Caki2 (cell line): ENCODE measurements at places on chromosomes 11 and 22. TPM values are rescaled to one million over a fixed set of nuclear protein-coding genes. Genes with fewer than 3 reads are reported as not detected.

DNA sequence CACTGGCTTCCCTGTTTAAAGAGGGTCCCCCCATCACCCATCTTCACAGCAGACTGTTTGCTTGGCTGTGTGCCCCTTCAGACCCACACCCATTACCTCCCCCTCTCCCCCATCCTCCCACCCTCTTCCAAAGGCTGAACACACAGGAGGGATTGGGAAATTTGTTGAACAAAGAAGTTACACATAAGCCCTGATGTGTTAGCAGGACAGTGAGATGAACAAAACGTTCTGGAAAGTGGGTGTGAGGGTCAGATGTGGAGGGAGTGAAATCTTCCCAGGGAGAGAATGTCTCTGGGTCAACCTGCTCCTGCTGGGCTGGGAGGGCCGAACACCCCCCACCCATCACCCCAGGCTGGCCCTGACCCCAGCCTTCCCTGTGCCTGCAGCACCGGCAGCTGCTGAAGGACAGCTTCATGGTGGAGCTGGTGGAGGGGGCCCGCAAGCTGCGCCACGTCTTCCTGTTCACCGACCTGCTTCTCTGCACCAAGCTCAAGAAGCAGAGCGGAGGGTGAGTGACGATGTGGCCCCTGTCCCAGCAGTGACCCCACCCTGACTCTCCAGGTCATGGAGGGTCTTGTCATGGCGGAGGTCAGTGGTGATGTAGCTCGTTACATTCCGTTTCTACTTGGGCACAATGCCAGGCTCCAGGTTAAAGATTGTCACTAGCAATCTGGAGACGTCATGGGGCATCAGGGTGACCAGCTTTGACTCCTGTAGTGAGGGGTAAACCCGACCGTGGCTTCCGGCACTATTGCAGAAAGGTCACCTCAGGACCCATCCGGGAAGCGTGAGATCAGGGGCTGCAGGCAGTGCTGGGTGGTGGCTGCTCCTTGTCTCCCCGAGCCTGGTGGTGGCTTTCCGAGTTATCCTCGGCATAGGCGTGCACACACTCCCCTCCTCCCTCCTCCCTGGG, 103.5 kb downstream of the BCR start:
- no peak for DNase-seq

DNA sequence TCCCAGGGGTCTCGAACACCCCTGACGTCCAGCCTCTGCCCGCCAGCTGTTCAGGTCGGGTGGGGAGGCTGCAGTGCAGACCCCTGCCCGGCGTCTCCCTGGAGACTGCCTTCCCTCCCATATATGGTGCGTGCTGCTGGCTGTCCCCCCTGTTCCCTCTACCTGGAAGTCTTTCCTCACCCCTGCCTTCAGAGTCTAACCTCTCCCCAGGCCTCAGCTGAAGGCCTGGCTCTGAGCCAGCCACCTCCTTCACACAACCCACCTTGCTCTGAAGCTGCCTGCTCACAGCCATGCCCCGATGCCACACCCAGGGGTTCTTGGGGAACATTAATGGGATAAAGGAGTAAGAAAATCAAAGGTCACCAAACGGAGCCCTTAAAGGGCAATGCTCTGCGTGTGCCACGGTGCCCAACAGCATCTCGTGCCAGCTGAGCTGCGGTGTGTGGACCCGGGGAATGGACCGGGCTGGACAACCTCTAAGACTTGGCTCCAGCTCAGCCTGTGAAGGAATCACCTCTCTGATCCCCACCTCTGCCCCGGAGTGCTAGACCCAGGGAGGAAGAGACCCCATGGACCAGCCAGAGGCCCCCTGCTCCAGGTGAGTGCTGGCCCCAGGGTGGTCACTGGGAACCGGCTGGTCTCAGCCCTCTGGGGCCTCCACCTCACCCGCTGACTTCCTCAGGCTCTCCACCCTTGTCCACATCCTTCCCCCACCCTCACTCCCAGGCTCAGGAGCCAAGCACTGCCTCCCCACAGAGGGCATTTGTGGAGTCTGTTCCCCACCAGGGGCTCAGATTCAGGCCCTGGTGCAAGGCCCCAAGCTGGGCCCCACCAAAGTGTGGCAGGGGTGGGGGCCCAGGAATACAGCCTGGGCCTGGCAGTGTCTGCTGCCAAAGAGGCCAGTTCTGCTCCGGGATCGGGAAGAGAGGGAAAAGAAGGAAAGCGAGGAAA, at the start of gene NLRP6:
Gene NLRP6 (plus strand): TSS at position 407 of the 951 bp plus-strand sequence. CDS start 163 bp downstream, at position 570.
- no peak for DNase-seq

GRCh38 chr22:45240104-45240809, 437 bp downstream of the KIAA0930 start:
- no peak for DNase-seq

DNA sequence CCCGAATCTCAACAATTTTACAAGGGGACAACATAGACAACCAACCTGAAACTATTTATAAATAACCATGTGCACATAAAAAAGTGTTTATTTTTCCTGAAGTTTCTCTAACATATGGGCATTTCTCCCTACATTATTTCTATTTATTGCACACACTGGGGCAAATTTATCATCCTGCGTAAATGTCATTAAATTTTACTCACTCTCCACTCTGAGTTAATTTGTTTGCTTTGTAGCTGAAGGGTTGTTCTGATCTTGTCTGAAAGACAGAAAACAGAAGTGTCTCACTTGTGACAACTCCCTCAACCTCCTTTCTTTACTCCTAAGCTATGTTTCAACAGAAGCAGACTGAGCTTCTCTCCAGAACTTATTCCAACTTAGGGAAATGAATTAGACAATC, 194.2 kb downstream of the HIPK3 start:
- no peak for DNase-seq

The SPI1 gene
- total RNA-seq, result not detected in 2 replicates

The POTEH gene
- not detected in 2 replicates for total RNA-seq
